ENCODE measurements at places on chromosomes 7 and 10.

GRCh38 chr7:108124820-108125219 is 5.3 kb downstream of the LAMB4 start:
- DNase-seq, result no peak

DNA sequence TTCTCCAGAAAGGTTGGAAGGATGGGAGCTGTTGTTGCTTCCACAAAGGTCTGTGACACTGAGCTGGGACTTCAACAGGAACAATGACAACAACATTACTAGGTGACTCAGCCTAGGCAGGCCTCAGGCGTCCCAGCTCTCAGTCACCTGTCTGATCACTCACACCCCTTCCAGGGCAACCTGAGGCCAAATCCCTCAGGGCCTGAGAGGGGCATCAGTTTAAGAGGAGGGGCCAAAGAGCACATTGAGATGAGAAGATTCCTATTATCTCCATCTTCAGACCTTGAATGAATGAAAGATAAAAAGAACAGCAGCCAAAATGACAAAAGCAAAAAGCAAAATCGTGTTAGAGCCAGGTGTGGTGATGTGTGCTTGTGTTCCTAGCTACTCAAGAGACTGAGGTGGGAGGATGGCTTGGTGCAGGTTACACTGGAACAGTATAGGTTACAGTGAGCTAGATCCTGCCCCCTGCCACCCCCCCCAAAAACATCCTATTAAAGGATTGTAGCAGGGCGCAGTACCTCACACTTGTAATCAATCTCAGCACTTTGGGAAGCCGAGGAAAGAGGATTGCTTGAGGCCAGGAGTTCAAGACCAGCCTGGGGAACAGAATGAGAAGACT is at the start of gene ATG9B:
TSS of gene ATG9B (minus strand) at position 60 of the 622 bp plus-strand sequence. CDS start 71 bp downstream, outside the sequence.
- DNase-seq, result no peak

- DNase-seq, result no peak
Measured at GRCh38 chr7:30755384-30756154, 3.6 kb downstream of the INMT start.

GRCh38 chr7:41568135-41568534 is 134.8 kb downstream of the INHBA start:
- DNase-seq, result no peak

DNA sequence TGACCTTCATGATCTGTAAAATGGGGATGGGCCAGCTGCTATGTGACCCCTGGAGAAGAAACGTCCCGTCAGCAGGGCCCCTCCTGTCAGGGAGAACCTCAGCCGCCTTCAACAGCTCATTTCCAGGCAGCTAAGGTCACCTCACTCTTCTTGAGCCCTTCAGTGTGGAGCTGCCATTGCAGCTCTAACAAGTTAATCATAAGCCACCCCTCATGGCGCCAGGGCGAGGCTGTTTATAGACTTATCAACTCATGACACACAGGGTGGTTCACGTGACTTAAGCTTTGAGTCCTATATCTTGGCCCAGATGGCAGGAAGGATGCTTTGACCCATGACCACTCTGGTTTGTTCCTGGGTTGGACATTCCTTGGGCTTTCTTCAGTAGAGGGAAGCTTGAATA is 315.1 kb downstream of the TNS3 start:
- DNase-seq, result no peak

DNA sequence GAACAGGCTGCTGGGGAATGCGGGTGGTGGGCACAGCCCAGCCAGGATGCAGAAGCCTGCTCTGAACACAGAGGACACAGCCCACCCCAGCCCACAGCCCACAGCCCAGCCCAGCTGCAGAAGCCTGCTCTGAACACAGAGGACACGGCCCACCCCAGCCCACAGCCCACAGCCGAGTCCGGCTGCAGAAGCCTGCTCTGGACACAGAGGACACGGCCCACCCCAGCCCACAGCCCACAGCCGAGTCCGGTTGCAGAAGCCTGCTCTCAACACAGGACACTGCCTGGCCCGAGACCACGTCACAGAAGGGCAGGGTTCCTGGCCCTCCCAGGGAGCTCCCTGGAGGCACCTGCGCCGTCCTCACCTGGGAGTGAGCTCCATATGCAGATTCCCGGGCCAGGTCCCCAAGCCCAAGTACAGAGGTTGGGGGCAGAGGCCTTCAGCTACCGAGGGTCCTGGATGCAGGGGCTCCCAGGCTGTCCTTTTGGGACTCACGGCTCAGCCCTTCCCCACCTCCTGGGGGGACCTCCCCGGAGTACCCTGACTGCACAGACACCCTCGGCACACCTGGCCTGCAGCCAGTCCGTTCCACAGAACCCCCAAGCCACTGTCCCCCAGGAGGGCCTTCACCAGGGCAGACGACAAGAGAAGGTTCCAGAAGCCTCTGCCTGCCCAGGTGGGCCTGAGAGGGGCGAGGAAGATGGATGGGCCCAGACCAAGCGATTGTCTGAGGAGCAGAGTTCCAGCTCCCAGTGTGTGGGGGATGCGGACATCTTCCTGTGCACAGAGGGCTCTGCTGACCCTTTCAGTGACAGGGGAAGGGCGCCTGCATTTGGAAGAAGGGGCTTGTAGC is 23.7 kb upstream of the FOXL3 start:
- DNase-seq, result no peak

DNA sequence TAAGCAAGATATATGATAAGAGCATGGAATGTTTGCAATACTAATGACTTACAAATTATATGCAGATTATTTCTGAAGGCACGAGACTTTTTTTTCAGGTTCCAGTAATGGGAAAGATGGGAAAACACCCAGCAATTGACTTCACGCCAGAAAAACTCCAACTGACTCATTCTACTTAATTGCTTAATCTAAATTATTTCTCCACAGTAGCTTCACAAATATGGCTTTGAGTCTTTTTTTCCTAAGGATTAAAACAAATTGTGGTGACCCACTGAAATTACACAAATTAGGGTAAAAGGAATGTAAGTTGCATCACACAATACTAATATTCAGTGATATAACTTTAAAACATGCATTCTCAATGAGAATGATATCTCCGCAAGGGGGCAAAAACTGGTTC is 138.7 kb downstream of the GNAI1 start:
- DNase-seq, result no peak

DNA sequence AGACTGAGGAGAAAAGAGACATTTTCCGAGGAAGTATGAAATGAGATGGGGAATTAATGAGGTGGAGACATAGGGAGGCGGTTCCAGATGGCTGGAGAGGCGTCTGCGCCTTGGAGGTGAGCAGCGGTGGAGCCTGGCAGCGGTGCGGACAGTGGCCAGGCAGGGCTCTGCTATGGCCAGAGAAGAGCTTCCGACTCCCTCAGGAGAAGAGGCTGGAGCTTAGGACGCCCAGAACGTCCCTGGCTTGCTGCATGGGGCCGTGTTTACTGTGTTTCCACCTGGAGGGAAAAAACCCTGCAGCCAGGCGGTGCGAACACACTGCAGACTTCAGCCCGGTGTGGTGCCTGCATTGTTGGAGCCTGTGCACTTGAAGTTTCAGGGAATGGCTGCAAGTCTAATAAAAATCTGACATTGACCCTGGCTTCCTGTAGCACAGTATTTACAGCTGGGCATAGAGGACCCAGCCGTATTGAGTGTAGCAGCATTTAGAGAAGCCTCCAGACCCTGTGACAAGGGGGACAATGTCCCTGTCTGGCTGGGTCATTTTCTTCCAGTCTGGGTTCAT is 447.1 kb upstream of the MKI67 start:
- no peak for DNase-seq

- DNase-seq, result no peak
Measured at GRCh38 chr7:18552943-18553604, 57.5 kb downstream of the HDAC9 start.

DNA sequence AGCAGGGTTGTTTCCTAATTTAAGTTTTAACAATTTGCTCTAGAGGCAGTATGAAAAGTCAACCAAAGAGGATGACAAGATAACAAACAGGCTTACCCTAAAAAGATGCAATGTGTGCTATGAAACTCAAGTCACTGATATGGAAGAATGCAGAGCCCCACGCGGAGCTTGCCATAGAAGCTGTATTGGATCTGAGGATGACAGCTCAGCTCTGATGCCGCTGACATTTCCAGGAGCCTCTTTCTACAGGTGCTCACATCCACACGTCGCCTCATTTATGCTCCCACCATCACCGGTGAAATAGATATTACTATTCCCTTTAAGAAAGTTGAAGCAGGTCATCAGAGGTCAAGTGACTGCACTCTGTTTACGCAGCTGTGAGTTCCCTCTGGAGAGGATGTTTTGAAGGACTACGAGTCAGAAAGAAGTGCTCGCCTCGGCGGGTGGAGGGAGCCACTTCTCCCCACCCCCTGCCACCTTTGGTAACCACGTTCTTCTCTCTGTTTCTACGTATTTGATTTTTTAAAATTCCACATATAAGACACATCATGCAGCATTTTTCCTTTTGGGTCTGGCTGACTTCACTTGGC is 275.4 kb downstream of the GLRX3 start:
- DNase-seq, result no peak

GRCh38 chr10:22693860-22694259 is 20.5 kb downstream of the PIP4K2A start:
- no peak for DNase-seq

- DNase-seq, result peak; percentile 31
Measured at GRCh38 chr10:119750391-119751230, 24.8 kb downstream of the INPP5F start.

DNA sequence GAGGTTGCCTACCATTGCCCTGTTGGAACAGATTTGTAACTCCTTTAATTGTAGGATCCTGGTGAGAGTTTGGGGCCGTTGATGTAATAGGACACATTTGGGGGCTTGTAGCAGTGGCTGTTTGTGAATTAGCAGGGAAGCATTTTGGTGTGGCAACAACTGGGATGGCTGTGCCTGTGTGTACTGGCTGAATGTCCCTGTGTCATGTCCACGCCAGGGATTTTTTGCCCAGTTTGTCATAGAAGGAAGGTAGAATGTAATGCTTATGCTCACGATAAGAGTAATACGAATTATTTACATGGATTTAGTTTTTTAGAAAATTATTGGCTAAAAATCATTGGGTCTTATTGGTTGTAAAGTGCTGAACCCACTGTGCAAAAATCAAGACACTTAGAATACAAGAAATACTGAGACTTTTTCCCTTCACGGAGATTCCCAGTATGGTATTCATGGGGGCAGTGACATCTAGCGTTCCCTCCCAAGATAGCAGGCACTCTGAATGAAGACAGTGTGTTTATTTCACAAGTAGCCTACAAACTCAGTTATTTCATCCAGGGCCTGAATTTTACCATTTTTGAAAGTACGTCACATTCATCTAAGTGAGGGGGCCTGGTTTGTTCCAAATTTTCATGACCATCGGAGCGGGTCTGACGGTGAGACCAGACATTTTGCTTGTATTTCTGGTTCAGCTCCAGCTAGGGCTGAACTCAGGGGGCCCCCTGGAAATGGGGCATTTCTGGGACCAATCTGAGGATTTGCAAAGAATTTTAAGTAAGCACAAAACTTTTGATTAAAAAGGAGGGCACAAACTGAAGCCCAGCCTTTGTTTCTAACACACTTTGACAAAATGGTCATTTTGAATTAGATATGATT is 74.7 kb downstream of the CACNB2 start:
- no peak for DNase-seq

- no peak for DNase-seq
Measured at GRCh38 chr7:47576031-47576865, 5.7 kb downstream of the TNS3 start.

DNA sequence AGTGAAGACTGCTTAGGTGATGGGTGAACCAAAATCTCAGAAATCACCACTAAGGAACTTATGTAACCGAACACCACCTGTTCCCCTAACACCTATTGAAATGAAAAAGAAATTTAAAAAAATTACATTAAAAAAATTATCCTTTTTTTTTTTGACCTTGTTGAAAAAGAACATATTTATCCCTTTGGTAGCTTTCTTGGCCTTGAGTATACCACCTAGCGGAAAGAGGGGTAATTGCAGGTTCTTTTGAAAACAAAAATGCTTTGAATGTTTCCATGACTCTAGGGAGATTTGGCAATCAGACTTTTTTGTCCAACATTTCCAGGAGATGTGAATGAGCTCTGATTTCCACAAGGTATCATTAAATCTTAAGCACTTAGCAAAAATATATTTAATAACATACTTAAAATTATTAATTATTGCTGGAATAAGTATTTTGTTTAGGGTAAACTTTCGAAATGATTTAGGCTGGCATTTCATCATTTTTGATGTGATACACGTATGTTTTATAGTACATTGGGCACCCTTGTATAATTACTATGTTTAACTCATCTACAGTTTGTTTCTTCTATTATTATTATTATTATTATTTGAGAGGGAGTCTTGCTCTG is 47.0 kb upstream of the ELMO1 start:
- DNase-seq, result no peak

- DNase-seq, result no peak
Measured at GRCh38 chr10:72275351-72276012, 1.8 kb downstream of the DDIT4 start.

DNA sequence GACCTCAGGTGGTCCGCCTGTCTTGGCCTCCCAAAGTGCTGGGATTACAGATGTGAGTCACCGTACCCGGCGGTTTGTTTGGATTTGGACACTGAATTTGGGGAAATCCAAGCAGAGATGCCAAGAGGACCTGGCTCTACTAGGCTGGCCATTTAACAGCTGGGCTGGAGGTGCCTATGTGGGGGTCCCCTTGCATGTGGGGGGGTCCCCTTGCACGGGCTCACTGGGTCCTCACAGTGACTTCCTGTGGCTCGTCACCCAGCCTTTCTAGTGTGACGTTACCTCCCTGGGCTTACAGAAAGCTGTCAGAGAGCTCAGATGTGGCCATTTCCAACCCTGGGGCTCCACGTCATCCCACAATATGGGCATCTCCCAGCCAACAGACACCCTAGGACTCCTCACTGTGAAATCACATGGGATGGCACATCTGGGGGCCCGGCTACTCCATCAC is 49.3 kb upstream of the GNA12 start:
- DNase-seq, result no peak

DNA sequence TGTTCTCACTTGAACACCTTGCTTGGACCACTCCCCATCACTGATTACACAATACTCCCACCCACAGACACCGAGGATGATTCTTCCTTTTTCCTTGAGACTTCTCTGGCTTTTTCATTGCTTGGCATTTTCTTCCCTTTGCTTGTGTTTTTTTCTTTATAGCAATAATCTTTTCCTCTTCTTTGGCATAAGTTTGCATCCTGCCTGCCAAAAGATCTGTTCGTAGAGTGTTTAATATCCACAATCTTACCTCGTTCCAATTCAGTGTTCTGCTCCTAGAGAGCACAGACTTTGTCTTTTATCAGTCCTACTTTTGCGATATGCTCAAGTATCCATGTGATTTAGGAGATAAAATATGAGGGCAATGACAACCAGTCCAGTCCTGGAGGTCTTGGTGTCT is 303.3 kb upstream of the CDC14C start:
- no peak for DNase-seq

GRCh38 chr10:129259128-129259815 is 207.8 kb upstream of the MGMT start:
- DNase-seq, result no peak

DNA sequence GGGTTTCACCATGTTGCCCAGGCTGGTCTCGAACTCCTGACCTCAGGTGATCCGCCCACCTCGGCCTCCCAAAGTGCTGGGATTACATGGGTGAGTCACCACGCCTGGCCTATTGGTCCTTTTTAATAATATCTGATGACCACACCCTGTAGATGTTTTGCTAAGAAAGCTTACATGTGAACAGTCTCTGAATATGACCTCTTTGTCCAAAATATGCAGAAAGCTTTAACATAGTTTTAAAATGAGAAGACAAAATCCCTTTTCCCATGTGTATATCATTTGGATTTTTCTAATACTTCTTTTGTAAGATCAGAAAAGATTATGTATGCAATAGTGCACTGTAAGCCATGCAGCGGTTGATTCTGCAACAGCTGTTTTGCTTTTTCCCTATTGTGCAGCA is 38.5 kb downstream of the MCU start:
- DNase-seq, result no peak
